ENCODE measurements at places on chromosomes 13 and 19.
A peak's percentile ranks its signal among the peaks of the same experiment; 100 is the strongest.

GRCh38 chr19:16077984-16078758 lies 1.9 kb downstream of the TPM4 start:
- DNase-seq = peak; percentile 44

DNA sequence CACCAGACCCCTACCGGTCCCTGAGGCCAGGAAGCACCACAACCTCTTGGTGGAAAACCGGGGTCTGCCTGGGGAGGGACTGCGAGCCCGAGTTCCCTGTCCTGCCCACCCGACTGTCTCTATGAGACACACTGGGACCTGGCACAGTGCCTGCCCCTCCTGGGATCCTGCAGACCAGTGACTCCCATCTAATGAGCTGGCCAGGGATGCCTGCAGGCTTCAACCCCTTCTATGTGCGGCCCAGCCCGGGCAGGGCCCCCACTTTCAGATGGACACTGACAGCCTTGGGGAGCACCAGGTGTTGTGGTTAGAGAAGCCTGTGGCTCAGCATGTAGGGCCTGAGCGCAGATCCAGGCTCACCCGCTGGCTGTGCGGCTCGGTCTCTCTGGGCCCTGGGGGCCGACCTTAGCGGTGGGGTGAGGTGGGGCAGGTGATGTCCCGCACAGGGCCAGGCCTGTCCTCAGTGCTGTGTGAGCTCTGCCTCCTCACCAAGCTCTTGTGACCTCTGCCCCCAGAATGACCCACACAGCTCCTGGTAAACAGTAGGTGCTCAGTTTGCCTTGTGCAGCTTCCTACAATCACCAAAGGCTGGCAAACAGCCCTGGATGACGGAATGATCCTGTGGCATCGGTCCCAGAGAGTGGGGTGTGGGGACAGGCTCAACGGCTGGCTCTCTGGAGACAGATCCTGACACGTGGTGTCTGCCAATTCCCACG lies 17.9 kb upstream of the CACTIN start:
- DNase-seq = no peak

DNA sequence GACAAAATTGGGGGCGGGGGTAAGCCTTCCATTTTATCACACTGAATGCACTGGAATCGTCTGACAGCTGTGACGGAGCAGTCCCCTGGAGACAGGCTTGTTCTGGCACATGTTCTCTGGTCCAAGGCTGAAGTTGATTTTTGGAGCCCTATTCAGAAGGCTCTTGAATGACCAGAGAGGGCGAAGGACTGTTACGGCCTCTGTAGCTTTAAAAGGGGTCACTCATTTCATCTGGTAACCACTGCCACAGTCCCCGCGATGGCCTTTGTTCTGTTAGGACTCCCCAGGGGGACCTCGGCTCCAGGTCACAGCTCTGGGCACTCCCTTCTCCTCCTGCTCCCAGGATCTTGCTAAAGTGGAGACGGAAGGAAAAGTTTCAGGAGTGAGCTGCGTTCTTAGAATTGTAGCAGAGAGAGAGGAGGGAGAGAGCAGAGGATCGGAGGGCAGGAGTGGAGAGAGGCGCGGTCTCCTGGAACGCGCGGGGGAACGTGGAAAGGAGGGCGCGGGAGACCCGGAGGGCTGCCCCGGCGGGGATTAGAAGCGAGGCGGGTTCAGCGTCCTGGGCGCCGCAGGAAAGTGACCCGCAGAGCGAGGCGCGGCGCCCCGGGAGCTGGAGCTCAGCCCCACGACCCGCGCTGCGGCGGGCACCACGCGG lies 134.3 kb upstream of the MYO16 start:
- no peak for DNase-seq

DNA sequence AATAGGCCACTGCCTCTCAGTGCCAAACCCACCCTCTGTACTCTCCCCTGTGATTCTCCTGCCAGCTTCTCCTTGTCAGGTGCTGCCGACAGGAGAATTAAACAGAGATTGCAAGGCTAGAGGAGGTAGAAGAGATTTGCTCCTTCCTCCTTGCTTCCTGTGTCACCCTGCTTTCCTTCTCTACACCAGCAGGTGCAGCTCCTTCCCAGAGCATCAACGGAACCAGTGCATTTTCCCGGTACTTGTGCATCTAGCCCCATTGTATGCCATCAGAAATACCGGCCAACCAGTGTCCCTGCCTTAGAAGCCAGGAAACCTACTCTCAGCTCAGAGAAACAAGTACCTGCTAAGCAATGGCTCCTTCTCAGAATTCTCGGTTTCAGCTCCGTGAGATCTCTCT lies 253.2 kb downstream of the SUCLA2 start:
- DNase-seq = no peak

DNA sequence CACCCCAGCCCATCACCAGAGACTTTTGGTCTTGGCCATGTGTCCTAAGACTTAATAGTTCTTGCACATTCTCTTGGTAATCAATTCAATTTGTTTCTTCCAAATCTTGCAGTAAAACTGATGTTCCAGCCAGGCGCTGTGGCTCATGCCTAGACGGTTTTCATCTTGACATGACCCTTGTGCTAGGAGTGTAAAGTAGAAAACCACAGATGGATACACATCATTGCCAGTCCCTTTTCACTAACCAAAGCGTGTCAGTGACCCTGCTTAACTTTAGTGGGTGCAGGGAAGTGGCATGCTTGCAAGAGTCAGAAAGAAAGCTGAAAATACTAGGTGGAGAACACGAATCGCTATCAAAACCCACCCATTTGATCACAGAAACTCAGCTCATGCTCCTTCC lies 18.0 kb upstream of the CD70 start:
- DNase-seq = peak; percentile 73

DNA sequence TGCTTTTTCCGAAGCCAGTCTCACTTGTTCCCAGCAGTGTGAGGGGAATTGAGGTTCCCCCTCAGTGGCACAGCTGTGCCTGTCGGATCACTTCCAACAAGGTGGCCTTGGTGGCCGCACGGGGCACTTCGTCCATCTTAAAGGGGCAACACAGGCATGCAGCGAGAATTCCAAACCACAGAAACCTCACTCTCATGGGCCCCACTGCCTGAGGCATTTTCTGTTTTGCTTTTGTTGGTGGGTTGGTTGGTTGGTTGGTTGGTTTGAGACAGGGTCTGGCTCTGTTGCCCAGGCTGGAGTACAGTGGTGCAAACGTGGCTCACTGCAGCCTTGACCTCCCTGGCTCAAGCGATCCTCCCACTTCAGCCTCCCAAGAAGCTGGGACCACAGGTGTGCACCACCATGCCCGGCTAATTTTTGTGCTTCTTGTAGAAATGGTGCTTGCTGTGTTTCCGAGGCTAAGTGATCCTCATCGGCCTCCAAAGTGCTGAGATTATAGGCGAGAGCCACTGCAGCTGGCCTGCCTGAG lies 3.7 kb upstream of the NDUFS7 start:
- DNase-seq = no peak

DNA sequence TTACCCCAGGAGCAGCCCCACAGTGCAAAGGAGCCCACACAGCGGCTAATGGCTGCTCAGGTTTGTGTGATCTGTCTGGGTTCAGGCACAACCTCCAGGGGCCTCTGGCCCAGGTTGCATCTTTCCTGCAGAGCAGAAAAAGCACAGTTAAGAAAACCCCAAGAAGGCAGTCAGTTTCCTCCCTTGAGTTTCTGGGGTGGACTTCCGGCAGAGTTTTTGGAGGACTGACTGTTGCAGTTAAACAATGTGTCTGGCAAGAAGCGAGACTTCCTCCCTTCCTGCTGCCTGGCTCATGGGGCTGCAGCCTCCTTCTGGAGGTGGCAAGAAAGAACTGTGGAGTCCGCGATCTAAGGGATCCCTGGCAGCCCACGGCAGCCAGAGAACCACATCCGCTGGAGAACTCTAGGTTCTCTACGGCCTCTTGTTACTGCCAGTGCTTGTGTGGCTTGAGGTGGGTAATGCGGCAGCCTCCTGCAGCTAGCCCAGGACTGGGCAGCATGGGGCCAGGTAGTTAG lies 114.4 kb downstream of the ZDHHC20 start:
- DNase-seq = peak; percentile 31

GRCh38 chr19:41537789-41538188 lies 38.2 kb upstream of the CEACAM21 start:
- no peak for DNase-seq

- peak; percentile 82 for DNase-seq
These were observed 40.3 kb downstream of the RCBTB2 start for GRCh38 chr13:48492470-48493065.

- DNase-seq = peak; percentile 75
These were observed 23.4 kb downstream of the ZDHHC20 start for GRCh38 chr13:21435687-21436151.

GRCh38 chr19:17260842-17261325 lies 3.7 kb downstream of the USHBP1 start:
- DNase-seq = peak; percentile 83

GRCh38 chr13:40666933-40667621 lies 636 bp upstream of the FOXO1 start:
- DNase-seq = no peak

- DNase-seq = peak; percentile 72
These were observed 524 bp downstream of the NAA16 start for GRCh38 chr13:41311406-41312175.

- no peak for DNase-seq
These were observed 44.5 kb upstream of the TPM4 start for GRCh38 chr19:16031872-16032200.

- DNase-seq = no peak
These were observed 565 bp downstream of the KLK10 start for GRCh38 chr19:51018745-51019543.

- DNase-seq = no peak
These were observed 72.3 kb downstream of the GPR12 start for GRCh38 chr13:26688286-26688685.

DNA sequence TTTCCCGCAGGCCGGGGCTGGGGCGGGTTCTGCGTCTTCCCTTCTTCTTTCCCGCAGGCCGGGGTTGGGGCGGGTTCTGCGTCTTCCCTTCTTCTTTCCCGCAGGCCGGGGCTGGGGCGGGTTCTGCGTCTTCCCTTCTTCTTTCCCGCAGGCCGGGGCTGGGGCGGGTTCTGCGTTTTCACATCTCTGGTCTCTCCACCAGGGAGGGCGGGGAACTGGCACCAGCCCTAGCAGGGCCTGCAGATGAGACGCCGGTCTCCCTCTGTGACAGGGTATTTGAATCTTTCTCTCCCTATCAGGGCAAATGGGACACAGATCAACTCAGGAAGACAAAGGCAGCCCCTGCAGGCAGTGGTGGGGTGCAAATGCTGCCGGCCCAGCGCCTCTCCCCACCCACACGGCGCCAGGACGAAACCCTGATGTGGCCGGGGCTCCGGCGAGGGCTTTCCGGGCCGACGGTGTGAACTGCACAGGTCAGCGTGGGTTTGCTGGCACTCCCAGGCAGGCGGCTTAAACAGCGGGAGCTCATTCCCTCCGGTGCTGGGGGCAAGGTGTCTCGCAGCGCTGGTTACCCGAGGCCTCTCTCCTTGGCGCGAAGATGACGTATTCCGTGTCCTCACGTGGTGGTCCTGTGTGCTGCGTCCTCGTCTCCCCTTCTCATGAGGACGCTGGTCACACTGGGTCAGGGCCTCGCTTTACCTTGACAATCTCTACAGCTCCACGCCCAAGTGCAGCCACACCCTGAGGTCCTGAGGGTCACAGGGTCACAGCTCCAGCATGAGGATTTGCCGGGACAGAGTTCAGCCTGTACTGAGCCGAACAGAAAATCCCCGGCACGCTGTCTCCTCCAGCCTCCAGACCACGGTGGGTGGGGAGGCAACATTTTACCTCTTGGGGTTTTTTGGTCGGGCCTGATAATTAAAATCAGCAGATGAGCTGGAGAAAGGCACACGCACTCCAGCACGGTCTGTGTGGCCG lies 717 bp upstream of the C13orf46 start:
- DNase-seq = no peak

DNA sequence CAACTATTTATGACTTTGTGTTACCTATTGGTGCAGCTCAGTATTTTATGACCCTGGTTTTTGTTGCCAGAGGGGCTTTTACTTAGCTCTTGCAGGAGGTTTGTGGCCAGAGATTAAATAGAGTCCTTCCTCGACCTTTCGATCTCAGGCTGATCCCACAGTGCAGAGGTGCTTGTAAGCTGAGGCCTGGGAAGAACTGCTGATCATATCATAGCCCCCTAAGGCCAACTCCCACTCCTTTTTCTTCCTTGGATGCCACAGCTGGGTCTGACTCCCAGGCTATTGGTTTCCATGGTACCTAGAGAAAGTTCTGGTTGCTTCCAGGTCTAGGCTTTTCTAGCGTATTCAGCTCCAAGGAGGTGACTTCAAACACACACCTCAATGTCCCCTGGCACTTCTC lies 324.9 kb downstream of the FOXO1 start:
- DNase-seq = no peak
